Large intestine (tissue), 12 donors: ENCODE measurements at places on chromosomes 11 and 22.

DNA sequence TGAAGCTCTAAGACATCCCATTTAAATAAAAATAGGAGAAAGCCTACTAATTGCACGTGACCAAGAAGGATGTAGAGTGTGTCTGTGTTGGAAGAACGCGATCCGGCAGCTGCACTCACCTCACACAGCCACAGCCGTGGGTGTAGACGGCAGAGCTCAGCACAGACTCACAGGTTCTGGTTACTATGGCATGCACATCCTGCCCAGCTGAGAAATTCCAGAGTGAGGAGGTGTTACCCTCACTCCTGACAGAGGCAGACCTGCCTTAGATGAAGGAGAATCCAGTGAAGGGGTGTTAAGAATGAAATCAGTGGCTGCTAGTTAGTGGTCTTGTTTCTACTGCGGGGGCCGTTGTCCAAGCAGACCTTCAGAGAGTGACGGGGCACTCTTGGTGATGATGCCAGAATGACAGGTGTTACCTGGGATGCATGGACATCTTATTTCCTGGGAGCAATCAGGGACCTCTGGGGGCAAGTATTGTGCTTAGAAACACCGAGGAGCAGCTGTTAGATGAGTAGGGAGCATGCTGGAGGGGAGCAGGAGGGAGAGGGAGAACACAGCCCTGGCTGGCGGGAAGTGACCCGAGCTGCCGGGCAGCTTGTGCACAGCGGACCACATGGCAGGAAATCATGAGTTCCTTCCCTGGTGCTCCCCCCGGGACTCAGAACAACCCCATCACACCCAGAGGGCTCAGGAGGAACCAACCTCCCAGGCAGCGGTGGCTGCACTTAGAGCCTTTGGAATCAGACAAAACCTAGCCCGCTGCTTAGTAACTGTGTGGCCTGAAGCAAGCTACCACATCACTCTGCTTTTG, 12.3 kb downstream of the KCNJ5 start:
- DNase-seq: no peak

GRCh38 chr11:36500315-36500721, 9.8 kb downstream of the TRAF6 start:
- DNase-seq: peak; percentile 84

- DNase-seq: no peak
Observed at GRCh38 chr22:18109410-18110193, 1.0 kb upstream of the TUBA8 start.

GRCh38 chr22:38602166-38602565, 32.2 kb upstream of the DMC1 start:
- no peak for DNase-seq

DNA sequence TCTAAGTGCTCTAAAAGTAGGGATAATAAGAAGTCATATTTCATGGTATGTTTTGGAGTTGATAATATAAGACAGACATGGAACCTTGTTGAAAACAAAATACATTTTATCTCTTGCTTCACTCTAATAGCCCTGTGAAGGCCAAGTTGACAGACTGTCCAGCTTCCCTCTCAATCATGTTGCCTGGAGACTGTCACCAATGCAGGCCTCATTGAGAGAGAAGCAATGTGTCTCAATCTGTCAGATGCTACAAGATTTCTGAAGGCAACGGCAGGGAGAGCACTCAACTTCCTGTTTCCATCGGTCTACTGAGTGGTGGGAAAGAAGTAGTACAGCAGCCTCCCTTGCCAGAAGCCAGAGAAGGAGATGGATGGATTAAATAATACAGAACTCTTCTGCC, 23.6 kb upstream of the FJX1 start:
- no peak for DNase-seq

- no peak for DNase-seq
Observed at GRCh38 chr11:125139778-125140177, 24.8 kb upstream of the PKNOX2 start.

DNA sequence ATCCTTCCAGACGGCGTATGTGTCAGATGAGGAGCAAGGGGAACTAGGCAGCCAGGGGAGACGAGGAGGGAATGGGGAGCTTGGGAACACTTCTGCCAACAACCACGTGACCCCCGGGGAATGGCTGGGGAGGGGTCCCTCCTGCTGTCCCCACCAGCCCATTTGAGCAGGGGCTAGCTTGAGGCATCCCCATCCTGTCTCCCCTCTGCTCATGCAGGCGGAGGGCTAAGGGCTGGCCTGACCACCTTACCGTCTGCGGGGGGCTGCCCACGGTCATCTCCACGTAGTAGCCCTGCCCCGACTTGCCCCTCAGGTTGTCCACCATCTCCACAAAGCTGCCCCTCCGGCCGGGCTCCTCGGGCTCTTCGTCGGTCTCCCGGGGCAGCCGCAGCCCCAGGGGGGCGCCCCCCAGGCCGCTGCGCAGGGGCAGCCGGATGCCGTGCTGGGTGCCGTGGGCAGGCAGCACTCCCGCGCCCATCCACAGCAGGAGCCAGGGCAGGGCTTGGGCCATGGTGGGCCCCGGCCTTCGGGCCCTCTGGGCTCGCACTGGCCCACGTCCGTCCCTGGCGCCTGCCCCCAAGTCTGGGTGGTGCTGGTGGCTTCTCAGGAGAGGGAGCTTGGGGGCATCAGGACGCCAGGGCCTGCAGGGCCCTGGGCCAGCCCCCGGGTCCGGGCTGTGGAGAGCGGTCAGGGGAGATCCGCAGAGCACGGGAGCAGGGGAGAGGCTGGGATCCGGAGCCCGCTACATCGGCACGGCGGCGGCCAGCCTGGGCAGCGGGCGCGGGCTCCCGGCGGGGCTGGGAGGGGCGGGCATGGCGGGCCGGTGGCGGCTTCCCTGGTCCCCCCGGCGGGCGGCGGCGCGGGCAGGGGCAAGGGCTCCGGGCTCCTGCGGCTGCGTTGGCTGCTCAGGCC, 515 bp downstream of the BACE1 start:
- DNase-seq: peak; percentile 18

DNA sequence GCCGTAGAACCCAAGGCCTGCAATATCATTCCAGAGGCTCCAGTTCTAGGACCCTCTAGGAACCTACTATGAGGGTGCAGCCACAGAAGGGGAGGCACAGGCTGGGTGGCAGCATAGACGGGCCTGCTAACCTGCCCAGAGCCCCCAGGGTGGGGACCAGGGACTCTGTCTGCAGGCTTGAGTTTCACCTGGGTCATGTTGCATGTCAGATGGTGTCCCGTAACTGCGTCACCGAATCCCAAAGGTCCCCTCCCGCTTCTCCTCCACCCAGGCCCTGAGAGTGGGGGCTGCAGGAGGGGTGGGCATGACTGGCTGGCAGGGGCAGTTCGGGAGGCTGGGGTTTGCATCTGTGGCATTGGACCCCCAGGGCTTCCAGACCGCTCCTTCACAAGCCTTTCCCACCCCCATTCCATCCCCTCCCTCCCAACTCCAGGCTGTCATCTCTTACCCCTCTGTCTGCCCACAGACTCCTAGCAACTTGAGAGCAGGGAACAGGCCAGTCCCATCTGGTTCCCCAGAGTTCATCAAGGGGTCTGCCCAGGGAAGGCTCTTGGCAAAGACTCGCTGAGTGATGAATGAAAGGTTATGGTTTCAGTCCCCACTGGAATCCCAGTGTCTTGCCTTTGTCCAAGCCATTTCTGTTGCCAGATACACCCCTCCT, 16.3 kb downstream of the MYO7A start:
- DNase-seq: no peak

GRCh38 chr22:49408102-49408836, 419.4 kb downstream of the BRD1 start:
- DNase-seq: no peak

DNA sequence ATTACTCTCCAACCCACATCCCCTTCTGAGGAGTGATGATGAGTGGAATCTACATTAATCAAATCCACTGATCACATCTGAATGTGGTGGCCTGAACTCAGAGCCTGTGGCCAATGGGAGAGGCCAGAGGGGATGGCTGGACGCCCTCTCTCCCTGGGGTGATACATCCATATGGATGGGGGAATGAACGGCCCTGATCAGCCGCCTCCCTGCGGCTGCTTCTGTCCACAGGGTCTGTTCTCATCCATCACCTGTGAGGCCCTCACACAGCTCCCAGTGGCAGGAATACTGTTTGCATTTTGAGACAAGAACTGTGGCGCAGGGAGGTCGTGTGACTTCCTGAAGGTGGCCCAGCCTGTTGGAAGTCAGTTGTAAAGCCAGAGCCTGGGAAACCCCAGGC, 78.3 kb upstream of the SHISAL1 start:
- DNase-seq: no peak

- DNase-seq: no peak
Observed at GRCh38 chr11:2801711-2802388, 83.7 kb downstream of the CDKN1C start.

DNA sequence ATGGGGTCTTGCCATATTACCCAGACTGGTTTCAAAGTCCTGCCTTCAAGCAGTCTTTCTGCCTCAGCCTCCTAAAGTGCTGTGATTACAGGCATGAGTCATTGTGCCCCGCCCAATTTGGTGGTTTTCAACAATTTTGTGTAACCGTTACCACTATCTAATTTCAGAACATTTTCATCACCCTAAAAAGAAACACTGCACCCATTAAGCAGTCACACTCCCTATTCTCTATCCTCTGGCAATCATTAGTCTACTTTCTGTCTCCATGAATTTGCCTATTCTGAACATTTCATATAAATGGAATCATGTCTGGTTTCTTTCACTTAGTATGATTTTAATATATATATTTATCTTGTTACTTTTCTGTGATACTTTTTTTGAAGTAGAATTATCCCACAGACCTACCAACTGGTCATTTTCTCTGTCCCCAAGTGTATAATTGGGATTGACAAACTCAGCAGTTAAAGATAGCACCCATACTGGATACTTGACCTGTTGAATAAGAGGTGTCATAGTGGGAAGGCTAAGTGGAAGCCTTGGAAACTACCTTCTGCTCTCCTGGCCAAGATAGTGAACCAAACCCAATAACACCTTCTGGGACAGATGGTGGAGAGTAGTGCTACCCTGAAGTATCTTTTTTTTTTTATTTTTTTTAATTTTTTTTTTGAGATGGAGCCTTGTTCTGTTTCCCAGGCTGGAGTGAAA, 64.8 kb downstream of the STIM1 start:
- DNase-seq: no peak

DNA sequence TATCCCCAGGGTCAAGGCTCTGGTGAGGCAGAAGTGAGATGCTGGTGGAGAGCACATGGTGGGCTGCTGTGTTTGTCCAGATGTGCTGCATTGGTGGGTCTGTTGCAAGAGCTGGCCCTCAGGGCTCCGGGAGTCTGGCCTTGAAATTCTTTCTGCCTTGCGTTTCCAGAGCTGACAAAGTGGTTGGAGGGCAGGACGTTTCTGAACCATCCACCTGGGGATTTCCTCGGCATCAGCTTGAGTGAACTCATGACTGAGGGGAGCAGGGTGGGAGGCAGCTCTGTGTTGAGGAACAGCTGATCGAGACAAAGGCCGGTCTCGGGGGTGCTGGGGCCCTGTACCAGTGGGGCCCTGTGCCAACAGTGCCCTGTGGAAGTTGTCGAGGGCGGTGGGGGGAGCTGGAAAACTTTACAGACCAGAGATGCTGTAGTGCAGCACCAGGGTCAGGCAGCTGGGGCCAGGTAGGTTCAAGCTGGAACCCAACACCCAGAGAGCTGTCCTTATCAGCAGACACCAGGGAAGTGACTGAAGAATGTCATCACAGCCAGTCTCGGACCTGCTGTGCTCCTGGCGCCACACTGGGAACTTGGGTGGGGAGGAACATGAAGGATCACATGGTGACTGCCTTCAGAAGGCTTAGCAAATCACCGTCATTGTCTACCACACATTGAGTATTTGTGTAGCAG, 4.9 kb downstream of the TSKU start:
- no peak for DNase-seq

DNA sequence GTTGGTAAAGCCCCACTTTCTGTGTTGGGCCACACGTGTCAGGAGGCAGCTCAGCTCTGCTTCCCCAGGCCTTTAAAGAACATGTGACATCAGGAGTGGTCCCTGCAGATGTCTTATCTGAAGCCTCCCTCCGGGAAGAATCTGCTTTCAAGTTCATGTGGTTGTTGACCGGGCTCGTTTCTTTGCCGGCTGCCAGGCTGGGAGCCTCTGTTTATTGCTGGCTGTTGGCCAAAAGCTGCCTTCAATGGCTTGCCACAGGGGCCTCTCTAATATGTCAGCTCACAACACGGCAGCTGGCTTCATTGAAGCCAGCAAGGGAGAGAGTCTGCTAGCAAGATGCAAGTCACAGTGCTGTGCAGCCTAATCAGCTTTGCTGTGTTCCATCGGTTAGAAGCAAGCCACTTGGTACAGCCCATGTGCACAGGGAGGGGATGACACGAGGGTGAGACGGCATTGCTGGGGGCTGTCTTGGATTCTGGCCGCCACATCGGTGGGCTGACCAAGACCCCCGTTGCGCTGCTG, 14.6 kb downstream of the MRGPRF start:
- peak; percentile 47 for DNase-seq

DNA sequence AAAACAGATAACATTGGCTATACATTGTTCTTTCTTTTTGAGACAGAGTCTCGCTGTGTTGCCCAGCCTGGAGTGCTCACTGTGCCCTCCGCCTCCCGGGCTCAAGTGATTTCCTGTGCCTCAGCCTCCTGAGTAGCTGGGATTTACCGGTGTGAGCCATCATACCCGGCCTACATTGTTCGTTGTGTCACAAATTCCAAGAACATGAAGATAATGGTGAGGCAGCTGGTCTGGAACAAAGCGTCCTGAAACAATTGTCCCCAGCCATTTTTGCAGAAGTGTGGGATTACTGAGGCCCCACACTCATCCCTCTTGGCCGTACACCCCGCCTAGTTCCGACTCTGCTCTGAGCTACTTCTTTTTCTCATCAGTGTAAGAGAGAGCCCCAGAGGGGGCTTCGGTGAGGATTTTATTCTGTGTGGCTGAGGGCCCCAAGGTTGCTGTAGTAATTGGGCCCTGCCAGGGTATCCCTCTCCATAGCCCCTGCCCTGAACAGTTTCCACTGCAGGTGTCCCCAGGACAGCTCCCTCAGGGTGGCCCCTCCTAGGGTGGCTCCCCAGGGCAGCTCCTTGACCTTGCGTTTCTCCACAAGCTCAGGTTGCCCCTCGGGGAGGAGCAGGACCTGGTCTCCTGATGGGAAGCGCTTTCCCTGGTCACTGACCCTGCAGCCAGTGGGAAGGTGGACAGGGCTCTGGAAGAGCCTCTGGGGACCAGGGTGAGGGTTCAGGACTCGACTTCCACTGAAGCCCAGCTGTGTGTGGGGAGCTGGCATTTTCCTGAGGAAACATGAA, 13.1 kb upstream of the ARSA start:
- no peak for DNase-seq

- DNase-seq: no peak
Observed at GRCh38 chr11:92702037-92702804, 267.2 kb upstream of the MTNR1B start.

GRCh38 chr11:10943968-10944367, 86.1 kb upstream of the ZBED5 start:
- DNase-seq: no peak

- DNase-seq: no peak
Observed at GRCh38 chr22:39150848-39151215, 1.6 kb downstream of the CBX7 start.

- DNase-seq: no peak
Observed at GRCh38 chr11:68892576-68892975, 11.1 kb downstream of the MRPL21 start.
